ENCODE measurements at places on chromosomes 3 and 15. TPM values are rescaled to one million over a fixed set of nuclear protein-coding genes. Genes with fewer than 3 reads are reported as not detected.

DNA sequence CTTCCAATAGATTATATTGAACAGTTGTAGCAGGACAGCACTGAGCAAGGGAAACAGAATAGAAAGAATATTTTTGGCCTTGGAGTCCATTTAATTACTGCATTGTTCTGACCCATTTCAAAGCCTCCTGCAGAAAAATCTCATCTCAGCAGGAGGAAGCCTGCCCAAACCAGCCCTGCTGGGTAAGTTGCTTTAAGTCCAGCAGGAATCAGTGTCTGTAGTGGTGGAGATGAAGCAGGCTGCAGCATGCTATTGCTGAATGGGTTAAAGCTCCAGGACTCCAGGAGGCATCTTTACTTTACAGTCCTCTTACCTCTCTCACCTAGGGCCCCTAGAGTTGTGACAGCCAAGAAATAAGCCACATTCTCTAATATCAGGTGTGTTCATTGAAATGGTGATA is 380.3 kb upstream of the THBS1 start:
- no peak for DNase-seq

DNA sequence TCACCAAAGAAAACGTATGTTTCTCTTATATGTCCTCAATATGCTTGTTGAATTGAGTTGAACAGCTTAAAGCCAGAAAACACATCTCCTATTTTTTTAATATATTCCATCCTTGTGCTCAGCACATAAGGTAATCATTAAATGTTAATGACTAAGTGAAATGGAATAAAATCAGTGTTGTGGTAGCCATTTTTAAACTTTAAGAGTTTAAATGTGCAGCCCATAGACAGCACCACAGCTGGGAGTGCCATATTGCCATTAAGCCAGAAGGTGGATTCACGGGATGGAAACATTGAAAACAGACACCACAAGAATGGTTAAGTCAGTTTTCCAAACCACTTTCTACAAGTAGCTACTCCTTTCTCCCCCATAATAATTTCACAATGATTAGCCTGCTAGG is 76.8 kb upstream of the C15orf61 start:
- DNase-seq: no peak

INO80 gene
- polyA plus RNA-seq: 24.7 TPM

DNA sequence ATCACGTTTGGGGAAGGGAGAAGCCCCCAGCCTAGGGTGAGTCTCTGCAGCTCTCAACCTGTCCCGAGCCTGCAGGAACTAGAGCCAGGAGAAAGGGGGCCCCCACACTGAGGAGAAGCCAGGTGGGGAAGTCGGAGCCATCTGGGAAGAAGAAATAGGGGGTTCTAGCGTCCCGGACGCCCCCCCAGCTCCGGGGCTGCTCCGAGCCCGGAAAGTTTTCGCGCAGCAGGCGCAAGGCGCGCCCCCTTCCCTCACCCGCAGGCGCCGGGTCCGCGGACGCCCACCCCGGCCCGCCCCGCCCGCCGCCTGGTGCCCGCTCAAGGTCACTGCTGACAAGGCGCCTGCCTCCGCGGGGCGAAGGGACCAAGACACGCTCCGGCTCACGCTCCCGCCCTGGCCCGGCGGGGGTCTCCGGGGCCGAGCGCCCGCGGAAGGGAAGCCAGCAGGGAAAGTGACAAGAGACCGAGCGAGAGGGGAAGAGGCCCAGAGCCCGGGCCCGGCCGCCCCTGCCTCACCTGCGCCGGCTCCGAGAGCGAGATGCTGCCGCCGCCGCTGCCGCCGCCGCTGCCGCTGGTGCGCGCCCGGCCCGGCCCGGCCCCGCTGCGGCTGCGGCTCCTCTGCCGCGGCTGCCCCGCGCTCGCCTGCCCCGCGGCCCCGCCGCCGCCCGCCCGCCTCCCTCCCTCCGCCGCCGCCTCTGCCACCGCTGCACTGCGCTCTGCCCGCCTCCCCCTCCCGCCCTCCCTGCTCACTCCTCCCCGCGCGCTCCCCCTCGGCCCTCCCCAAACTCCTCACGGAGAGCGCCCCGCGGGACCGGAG is 108.4 kb upstream of the SLC6A11 start:
- DNase-seq: no peak

GRCh38 chr15:75131269-75131643 is 70.4 kb upstream of the C15orf39 start:
- no peak for DNase-seq

DNA sequence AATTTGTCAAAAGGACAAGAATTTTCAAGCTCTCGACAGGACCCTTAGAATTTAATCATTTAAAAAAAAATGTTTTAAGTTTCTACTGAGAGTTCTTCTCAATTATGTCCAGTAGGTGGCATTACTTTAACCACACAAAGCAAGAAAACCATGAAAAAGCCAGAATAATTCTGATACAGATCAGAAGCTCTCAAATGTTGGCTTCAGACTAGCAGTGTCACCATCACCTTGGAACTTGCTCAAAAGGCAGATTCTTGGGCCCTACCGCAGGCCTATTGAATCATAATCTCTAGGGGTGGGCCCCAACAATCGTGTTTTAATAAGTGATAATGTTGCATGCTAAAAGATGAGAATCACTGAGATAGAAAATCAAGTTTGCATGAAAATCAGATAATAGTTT is 99.5 kb upstream of the KCNMB2 start:
- no peak for DNase-seq

GRCh38 chr3:58884453-58884852 is 165.4 kb downstream of the CFAP20DC start:
- DNase-seq: no peak

GRCh38 chr3:24270204-24270691 is 224.4 kb downstream of the THRB start:
- DNase-seq: peak; percentile 18

GRCh38 chr15:51982013-51982769 is 10.6 kb upstream of the LEO1 start:
- DNase-seq: no peak

- no peak for DNase-seq
These were observed 35.9 kb downstream of the CASR start for GRCh38 chr3:122219242-122219872.

DUOXA2 gene
- polyA plus RNA-seq: not detected

DNA sequence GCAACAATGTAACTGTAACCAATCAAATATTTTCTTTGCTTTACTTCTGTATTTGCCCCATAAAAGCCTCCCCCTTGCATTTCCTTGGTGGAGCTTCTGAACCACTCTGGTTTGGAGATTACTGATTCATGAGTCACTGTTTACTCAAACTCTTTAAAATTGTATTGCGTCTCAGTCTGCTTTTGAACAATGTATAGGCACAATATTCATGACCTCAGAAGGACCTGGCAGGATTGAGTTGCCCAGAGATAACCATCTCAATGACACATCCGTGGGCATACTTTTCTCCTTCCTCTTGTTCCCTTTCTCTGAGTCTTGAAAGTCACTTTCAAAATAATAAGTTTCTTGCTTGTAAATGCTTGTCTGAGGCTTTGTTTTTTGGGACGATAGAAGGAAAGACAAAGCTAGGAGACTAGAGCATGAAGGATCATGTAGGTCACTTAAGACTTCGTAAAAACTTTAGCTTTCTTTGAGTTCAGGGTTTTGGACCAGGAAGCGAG is 57.1 kb upstream of the POU1F1 start:
- no peak for DNase-seq

MST1R gene
- polyA plus RNA-seq: 1.3 TPM

STARD9 gene
- 16.1 TPM for polyA plus RNA-seq

GRCh38 chr15:63258658-63259057 is 18.7 kb upstream of the APH1B start:
- no peak for DNase-seq

GPR160 gene
- 32.5 TPM for polyA plus RNA-seq

GRCh38 chr15:99732751-99733267 is 428 bp downstream of the LYSMD4 start:
- no peak for DNase-seq

DNA sequence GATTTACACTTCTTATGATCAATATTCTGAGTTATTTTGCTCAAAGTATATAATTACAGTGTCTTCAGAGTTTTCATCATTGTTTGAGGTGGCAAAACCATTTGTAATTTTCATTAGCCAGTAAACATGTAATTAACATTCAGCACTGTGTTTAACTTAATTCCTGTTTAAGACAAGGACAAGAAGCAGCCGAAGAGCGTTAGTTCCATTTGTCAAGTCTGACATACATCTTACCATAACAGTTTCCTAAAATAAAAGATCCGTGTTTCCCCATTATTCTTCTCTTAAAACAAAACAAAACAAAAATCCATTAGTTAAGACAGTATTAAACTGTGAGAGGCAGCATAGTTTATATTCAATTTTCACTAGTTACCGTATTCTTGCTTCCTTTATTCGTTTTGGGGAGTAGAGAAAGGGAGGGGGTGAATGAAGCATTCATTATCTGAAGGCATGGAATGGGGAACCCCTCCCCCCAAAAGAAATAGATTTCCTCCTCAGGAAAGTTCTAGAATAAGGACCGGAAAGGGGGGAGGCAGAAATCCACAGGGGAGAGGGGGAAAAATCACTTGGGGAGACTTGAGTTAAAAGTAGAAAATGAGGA is 5.5 kb upstream of the NR2F2 start:
- DNase-seq: peak; percentile 33

- DNase-seq: no peak
These were observed 409.0 kb upstream of the KCNMB2 start for GRCh38 chr3:178127221-178127620.

- no peak for DNase-seq
These were observed 170.3 kb upstream of the CGNL1 start for GRCh38 chr15:57205996-57206395.

DNA sequence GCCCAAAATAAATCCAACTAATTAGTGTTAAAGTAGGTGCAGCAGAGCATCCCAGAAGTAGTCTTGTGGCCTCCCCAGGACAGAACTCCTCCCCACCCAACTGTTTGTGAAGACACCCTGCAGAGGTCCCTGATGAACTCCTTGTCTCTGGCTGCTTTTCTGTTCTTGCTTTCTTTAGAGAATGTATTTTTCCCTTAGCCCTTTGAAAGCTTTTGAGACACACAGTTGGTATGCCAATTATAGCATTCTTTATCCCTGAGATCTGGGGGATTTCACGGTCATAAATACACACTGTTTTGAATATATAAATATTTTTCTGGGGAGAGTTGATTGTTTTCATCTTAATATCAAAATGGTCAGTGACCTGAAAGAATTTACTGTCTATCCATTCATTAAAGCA is 9.8 kb downstream of the TFG start:
- DNase-seq: no peak

GRCh38 chr3:2774481-2775249 is 335.5 kb downstream of the IL5RA start:
- no peak for DNase-seq

DNA sequence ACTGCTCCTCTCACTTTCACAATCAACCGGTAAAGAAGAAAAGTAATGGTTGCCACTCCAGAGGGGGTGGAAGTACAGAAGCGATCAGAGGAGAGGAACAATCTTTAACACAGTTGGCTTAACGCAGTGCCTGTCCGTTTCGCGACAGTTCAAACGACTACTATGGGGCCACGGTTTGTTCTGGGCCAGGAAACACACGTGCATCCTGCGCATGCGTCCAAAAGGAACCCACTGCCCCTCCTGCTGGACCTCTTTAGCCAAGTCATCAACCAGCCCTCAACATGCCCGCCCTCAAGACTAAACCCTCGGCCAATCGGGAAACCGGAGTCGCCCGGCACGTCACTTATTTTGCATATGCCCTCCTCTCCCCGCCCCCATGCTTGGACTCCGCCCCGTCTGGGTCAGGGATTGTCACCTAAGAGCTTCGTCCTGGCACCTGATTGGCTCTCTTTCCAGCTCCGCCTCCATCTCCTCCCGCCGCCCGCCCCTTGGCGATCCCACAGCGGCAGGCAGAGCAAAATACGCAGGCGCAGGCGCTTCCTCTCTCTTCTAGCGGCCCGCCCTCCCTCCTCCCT is 345 bp upstream of the CDV3 start:
- DNase-seq: peak; percentile 100

GRCh38 chr3:13626915-13627460 is 78.1 kb downstream of the FBLN2 start:
- DNase-seq: no peak

DNA sequence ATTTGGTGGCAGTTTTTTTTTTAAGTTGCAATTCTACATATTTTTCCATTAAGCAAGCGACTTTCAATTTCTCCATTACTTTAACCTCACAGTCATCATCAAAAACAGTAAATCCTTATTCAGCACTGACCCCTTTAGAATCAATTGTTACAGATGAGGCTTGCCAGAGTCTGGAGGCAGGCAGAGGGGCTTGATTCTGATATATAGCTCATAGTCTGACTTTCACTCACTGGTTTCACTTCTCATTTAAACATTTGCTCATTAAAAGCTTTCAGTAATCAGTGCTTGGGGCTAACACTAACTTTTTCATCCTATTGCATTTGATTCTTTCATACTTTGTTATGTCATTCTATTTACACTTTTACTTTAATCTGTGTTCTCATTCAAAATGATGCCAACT is 88.4 kb downstream of the PYDC2 start:
- no peak for DNase-seq

KNG1 gene
- polyA plus RNA-seq: 179 TPM

DNA sequence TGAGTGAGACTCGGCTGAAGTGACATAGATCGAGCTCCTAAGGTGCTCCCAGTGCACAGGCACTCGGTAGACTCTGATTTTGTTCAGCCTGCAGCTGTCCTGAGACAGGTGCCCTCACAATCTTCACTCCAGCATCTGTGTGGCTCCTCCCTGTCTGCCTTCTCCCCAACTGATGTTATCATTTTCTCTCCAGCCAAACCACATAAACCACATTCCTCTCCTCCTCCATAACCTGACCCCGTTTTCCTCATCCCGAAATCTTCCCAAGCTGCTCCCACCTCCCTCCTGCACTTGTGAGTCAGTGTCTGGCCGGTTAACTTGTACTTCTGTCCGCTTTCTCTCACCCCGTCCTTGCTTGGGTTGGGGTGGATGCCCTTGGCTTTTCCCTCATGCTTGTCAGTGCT is 93.3 kb upstream of the HACD2 start:
- DNase-seq: no peak

- no peak for DNase-seq
These were observed 20.1 kb downstream of the OSBPL10 start for GRCh38 chr3:31960793-31961431.

GRCh38 chr15:67327312-67327711 is 72.7 kb downstream of the IQCH start:
- no peak for DNase-seq

- no peak for DNase-seq
These were observed 38.9 kb upstream of the SSR3 start for GRCh38 chr3:156593814-156594213.

DNA sequence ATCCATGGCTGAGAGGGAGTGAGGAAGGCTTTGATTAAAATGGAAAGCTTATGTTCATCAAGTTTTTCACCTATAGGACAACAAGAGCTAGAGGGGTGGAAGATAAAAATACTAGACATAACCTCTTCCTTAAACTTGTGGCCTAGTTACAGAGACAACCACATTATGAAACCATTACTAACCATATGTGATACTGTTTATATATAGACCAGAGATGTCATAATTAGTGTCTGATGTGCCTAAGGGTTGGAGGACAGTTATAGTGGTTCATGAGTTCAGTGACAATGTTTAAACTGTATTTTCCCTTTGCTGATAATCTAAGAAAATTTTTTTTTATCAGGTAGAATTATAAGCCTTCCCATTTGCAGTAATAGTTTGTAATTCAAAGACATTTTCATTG is 23.7 kb downstream of the PHLDB2 start:
- no peak for DNase-seq

UBAP1L gene
- polyA plus RNA-seq: 9.1 TPM
